ENCODE measurements at places on chromosomes 6 and 20. TPM values are rescaled to one million over a fixed set of nuclear protein-coding genes. Genes with fewer than 3 reads are reported as not detected.

DNA sequence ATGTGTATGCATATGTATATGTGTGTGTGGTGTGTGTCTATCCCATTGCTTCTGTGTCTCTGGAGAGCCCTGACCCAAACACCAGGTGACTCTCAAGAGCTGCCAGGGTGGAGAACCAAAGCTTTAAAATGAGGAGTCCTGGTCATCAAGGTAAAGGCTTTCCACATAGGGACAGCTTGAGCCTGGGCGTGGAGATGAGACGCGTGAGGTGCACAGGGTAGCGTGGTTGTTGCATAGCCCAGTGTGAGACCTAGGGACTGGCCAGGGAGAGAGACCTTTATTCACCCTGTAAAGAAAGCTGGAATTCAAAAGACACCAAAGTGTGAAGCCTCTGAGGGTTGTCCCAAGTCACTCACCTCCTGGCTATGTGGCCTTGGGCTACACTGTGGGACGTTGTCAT lies 149.1 kb downstream of the SYCP2 start:
- no peaks in the 10 kb centered on the region for H3K27me3 ChIP-seq
- H3K36me3 ChIP-seq: no peaks in the 10 kb centered on the region
- H3K4me1 ChIP-seq: no peaks in the 10 kb centered on the region
- no peak overlapping the region for H3K27ac ChIP-seq

DNA sequence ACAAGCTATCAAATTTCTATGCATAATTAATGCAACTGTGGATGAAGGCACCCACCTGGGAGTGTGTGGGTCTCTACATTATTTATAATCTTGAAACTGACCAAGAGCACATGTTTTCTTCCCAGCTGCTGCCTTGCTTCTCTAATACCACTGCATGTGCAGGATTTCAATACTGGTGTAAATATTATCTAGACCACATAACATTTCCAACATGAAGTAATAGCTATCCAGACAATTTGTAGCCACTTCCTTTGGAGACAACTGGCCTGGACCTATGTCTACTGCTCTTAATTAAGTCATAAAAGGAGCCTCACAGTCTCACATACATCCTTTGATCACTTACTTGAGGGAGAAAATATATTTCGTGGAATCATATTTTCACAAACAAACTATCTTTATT lies 180.7 kb downstream of the HIVEP2 start:
- no peak for DNase-seq
- no peaks in the 10 kb centered on the region for H3K4me1 ChIP-seq
- H3K27me3 ChIP-seq: no peaks in the 10 kb centered on the region
- H3K27ac ChIP-seq: no peak overlapping the region

DNA sequence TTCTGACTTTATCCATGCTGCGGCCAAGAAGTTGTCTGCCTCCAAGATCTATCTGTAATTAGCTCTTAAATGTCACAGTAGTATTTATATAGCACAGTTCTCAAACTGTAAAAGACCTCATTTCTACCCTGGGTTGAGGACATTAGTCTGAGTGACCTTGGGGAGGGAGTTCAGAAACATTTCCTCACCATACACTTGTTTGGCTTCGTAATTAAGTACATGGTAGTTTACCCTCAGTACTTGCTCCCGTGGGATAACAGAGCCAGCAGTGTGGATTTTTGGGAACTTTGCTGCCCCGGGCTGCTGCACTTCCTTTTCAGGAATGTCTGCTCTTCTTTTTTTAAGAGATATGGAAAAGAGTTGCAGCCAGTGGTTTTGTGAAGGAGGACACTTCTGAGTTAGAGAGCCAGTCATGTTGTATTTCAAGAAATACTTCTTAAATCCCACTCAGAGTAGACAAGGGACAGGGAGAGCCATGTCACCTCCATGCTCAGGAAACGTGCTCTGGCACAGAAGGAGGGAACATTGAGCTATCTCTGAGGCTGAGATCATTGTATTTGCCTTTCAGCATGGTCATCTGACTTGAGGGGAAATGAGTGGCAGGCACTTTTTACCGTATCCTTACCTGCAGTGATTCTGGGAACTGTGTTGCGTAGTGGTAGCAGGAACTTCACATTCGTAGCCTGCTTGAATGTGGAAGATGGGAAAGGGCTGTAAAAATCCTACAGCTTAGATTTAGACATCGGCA lies 33.6 kb downstream of the RPRD1B start:
- H3K36me3 ChIP-seq: peaks cover 7% of the 10 kb centered on the region
- no peak for DNase-seq
- H3K4me3 ChIP-seq: no peak overlapping the region
- no peak overlapping the region for H3K27ac ChIP-seq
- H3K27me3 ChIP-seq: no peaks in the 10 kb centered on the region

GRCh38 chr6:110738899-110739365 lies 76.3 kb downstream of the CDK19 start:
- H3K4me3 ChIP-seq: no peak overlapping the region
- no peaks in the 10 kb centered on the region for H3K4me1 ChIP-seq
- peak; percentile 53 for DNase-seq
- no peak overlapping the region for H3K27ac ChIP-seq
- H3K36me3 ChIP-seq: no peaks in the 10 kb centered on the region

SRSF12 gene
- 1.9 TPM for total RNA-seq

COL20A1 gene
- total RNA-seq: not detected

GRCh38 chr20:23889775-23890187 lies 10.2 kb upstream of the CST5 start:
- no peaks in the 10 kb centered on the region for H3K36me3 ChIP-seq
- DNase-seq: no peak
- no peaks in the 10 kb centered on the region for H3K27me3 ChIP-seq
- no peak overlapping the region for H3K27ac ChIP-seq
- no peaks in the 10 kb centered on the region for H3K4me1 ChIP-seq
- no peak overlapping the region for H3K4me3 ChIP-seq

GRCh38 chr6:69729870-69730449 lies 66.8 kb downstream of the LMBRD1 start:
- H3K27ac ChIP-seq: no peak overlapping the region
- H3K27me3 ChIP-seq: no peaks in the 10 kb centered on the region
- H3K4me3 ChIP-seq: no peak overlapping the region
- no peaks in the 10 kb centered on the region for H3K36me3 ChIP-seq
- no peaks in the 10 kb centered on the region for H3K4me1 ChIP-seq

DPPA5 gene
- total RNA-seq: not detected

ERVFRD-1 gene
- total RNA-seq: not detected

DNA sequence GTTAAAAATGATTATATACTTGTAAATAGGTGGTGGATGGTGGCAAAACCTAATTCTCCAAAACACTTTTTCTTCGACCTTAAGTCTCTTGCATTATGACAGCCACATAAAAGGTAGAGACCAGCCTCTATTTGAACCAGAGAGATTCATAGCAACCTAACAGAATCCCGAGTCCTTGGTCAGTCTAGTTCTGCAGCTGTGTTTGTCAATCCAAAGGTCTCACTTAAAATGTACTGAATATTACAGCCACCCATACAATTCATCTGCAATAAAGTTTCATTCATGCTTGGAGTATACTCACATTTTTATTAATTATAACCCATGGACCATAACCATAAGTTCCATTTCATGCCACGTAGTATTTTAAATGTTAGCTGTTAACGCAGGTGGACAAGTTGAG lies 87.2 kb downstream of the EPM2A start:
- H3K36me3 ChIP-seq: no peaks in the 10 kb centered on the region
- no peaks in the 10 kb centered on the region for H3K27me3 ChIP-seq
- DNase-seq: no peak
- no peak overlapping the region for H3K4me3 ChIP-seq

- no peak overlapping the region for H3K4me3 ChIP-seq
- no peak for DNase-seq
- no peaks in the 10 kb centered on the region for H3K36me3 ChIP-seq
These were observed 69.2 kb downstream of the TFAP2C start for GRCh38 chr20:56698297-56698696.

GRCh38 chr6:36444470-36444869 lies 1.7 kb downstream of the KCTD20 start:
- H3K27me3 ChIP-seq: no peaks in the 10 kb centered on the region
- no peaks in the 10 kb centered on the region for H3K36me3 ChIP-seq
- DNase-seq: no peak
- H3K4me3 ChIP-seq: peak overlapping the region; percentile 96
- H3K4me1 ChIP-seq: no peaks in the 10 kb centered on the region

SLC44A4 gene
- 0.60 TPM for total RNA-seq

DNA sequence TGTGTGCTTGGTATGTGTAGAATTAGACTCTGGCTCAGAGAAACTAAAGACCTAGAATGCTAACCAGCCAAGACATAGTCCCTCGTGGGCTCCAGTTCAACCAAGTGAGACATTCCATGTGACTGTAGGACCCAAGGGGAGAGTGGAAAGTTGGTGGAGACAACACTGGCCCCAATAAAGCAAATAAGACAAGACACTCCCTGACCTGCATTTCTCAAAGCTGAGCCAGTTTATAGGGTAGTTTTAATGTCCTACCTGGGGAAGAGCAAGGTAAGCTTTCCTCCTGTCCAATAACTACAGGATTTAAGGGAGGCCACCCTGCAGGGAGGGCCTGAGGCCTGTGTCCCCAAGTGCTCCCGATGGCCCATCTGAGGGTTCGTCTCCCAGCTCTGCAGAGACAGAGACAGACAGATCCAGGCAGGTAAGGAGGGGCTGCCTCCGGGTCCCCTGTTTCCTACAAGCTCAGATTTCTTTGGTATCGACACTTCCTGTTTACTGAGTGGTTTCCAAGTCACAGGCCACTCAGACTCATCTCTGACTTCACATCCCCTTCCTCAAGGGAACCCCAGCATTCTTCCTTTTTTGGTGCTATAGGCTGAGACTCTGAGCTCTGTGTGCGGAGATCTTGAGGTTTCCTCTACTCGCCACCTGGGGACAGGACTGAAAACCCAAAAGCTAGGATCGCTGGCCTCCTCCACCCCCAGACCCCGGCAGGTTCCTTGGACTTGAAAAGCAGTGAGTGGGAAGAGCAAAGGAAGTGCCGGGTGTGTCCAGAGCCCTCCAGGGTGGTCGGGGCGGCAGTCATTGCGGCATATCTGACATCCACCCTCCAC lies 92.4 kb downstream of the PRND start:
- H3K27me3 ChIP-seq: no peaks in the 10 kb centered on the region
- no peaks in the 10 kb centered on the region for H3K36me3 ChIP-seq
- H3K4me3 ChIP-seq: no peak overlapping the region
- no peak for DNase-seq
- H3K27ac ChIP-seq: no peak overlapping the region
- H3K4me1 ChIP-seq: no peaks in the 10 kb centered on the region

FYN gene
- 162 TPM for total RNA-seq

STK4 gene
- total RNA-seq: 40.1 TPM

ADGRF5 gene
- total RNA-seq: 34.6 TPM

DNA sequence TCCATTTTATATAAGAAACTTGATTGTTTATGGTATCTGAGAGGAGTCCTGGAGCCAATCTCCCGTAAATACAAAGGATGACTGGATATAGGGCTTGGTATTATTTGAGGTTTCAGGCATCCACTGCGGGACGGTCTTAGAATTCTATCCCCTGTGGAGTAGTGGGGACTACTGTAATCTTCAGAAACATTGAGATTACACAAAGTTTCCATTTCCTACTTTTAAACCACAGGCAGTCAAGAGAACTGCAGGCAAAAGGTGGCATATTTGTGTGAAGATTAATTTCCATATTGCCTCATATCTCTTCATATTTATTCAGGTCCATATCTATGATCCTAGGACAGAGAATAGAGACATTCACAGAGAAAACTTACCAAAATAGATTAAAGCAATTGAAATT lies 586.2 kb downstream of the PHF3 start:
- no peaks in the 10 kb centered on the region for H3K36me3 ChIP-seq
- H3K27ac ChIP-seq: no peak overlapping the region
- peaks cover 1% of the 10 kb centered on the region for H3K27me3 ChIP-seq
- H3K4me1 ChIP-seq: peaks cover 1% of the 10 kb centered on the region
- no peak for DNase-seq
- H3K4me3 ChIP-seq: no peak overlapping the region

GRCh38 chr20:44459271-44459670 lies 16.4 kb upstream of the TTPAL start:
- H3K4me3 ChIP-seq: no peak overlapping the region
- no peak for DNase-seq
- no peak overlapping the region for H3K27ac ChIP-seq
- no peaks in the 10 kb centered on the region for H3K36me3 ChIP-seq

GRCh38 chr6:102501615-102502014 lies 1108.1 kb downstream of the GRIK2 start:
- H3K36me3 ChIP-seq: no peaks in the 10 kb centered on the region
- no peaks in the 10 kb centered on the region for H3K4me1 ChIP-seq
- no peak overlapping the region for H3K27ac ChIP-seq
- no peaks in the 10 kb centered on the region for H3K27me3 ChIP-seq

DNA sequence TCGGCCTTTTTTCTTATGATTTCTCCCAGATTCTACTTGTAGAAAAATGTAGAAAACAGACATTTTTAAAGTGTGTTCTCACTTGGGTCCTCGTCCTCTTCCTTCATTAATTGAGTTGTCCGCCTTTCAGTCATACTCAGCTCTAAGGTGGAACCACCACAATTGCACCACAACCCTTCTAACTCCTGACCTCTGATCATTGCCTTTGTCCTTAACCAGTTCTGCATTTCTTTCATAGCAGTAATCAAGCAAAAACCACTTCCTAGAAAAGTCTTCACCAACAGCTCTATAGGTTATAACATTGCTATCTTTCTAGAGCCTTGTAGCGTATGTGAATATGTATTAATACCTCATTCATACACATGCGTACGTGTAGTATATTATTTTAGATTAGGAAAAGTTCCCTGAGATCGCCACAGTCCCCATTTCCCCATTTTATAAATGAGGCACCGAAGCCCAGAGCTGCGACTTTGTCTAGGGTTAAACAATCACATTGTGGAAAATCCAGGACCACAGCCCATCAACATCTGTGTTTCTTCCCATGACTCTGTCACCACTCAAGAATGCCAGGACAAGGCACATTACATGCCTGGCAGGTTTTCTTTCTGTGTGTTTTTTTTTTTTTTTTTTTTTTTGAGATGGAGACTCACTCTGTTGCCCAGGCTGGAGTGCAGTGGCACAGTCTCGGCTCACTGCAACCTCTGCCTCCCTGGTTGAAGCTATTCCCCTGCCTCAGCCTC lies 175.5 kb downstream of the BTBD3 start:
- H3K4me1 ChIP-seq: no peaks in the 10 kb centered on the region
- no peaks in the 10 kb centered on the region for H3K27me3 ChIP-seq
- no peak overlapping the region for H3K4me3 ChIP-seq
- no peak overlapping the region for H3K27ac ChIP-seq
- H3K36me3 ChIP-seq: no peaks in the 10 kb centered on the region

- H3K36me3 ChIP-seq: no peaks in the 10 kb centered on the region
- no peak overlapping the region for H3K27ac ChIP-seq
- no peak overlapping the region for H3K4me3 ChIP-seq
- H3K27me3 ChIP-seq: no peaks in the 10 kb centered on the region
- DNase-seq: no peak
These were observed 276.5 kb upstream of the CITED2 start for GRCh38 chr6:139650941-139651340.

HLA-DRA gene
- 605 TPM for total RNA-seq

WFDC5 gene
- not detected for total RNA-seq

SAMD5 gene
- total RNA-seq: 3.8 TPM

DNA sequence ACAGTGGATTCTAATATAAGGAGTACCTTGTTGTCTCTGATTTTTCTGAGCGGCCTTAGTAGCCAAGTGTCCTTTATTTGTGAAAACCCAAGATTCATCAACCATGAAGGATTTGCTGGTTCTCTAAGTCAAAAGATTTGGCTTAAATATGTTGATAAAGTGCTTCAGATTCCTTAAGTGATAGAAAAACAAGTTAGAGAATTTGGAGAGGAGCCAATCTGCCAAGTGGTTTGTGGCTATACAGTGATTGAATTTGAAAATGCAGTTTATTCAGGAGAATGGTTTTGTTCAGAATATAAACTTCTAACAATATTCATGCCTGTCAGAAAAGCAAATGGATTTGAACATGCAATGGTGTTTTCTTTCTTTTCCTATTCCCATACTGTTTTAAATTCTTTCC lies 54.8 kb downstream of the CAP2 start:
- DNase-seq: no peak
- H3K36me3 ChIP-seq: peaks cover 1% of the 10 kb centered on the region
- H3K4me3 ChIP-seq: no peak overlapping the region
- H3K27me3 ChIP-seq: no peaks in the 10 kb centered on the region

TPBG gene
- total RNA-seq: 27.6 TPM
